ENCODE measurements at places on chromosomes 5 and 9. TPM values are rescaled to one million over a fixed set of nuclear protein-coding genes. Genes with fewer than 3 reads are reported as not detected.

- no peak for DNase-seq
Measured at GRCh38 chr5:136062366-136063274, 33.8 kb downstream of the TGFBI start.

The NEUROG1 gene
- not detected for total RNA-seq

- DNase-seq = no peak
Measured at GRCh38 chr9:86713470-86713869, 233.8 kb downstream of the GAS1 start.

The ANKRD31 gene
- 0.11 TPM for total RNA-seq

The DAB2IP gene
- 54.0 TPM for total RNA-seq

DNA sequence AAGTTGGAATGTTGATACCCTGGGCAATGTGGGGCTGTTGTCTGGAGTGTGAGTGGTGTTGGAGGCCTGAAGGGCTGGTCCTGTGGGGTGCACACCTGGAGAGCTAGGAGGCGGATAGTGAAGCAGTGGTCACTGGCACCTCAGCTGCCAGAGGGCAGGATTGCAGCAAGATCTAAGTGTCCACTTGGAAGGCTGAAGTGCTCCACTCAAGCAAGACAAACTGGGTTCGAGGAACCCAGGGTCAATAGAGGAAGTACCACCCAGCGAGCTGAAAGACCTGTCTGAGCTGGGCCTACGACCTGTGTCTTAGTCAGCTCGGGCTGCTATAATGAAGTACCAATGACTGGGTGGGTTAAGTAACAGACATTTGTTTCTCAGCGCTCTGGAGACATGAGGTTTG lies 39.7 kb upstream of the TJP2 start:
- no peak for DNase-seq

The C7 gene
- 287 TPM for total RNA-seq

The TTC23L gene
- total RNA-seq = 0.66 TPM

The SLC36A3 gene
- not detected for total RNA-seq

GRCh38 chr5:163459462-163459818 lies 462 bp downstream of the NUDCD2 start:
- DNase-seq = no peak

The TRAF2 gene
- 5.4 TPM for total RNA-seq

The RIGI gene
- 4.4 TPM for total RNA-seq

DNA sequence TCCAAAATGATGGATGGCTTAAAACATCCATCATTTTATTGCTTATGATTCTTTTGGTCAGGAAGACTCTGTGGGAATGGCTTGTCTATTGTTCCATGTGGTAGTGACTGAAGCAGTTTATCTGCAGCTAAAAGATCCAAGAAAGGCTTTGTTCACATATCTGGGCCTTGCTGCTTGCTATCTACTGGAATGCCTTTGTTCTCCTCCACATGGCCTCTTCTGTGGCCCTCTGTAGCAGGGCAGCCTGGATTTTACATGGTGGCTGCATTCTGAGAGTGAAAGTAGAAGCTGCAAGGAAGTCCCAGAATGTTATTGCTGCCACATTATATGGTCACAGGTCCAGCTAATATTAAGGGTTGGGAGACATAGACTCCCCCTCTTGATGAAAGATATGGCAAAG lies 35.1 kb downstream of the DMXL1 start:
- no peak for DNase-seq

GRCh38 chr5:142478113-142478512 lies 153.3 kb upstream of the SPRY4 start:
- DNase-seq = no peak

DNA sequence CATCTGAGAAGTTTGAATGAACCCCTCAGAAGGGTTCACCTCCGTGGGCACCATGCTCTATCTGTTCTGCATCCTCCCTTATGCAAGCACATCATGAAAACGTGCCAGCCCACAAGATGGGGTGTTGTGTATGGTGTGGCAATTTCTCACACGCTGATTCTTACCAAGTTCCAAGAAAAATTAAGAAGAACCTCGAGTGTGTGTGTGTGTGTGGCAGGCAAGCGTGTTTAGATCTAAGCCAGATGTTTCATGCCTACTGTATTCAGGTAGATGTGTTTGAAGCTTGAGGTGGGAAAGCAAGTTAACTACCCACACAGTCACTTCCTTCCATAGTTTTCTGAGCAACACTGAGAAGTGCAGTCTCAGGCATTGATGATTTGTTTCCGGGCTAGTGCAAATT lies 77.7 kb upstream of the GNA14 start:
- DNase-seq = no peak

GRCh38 chr9:98861781-98862504 lies 54.5 kb downstream of the GALNT12 start:
- no peak for DNase-seq

DNA sequence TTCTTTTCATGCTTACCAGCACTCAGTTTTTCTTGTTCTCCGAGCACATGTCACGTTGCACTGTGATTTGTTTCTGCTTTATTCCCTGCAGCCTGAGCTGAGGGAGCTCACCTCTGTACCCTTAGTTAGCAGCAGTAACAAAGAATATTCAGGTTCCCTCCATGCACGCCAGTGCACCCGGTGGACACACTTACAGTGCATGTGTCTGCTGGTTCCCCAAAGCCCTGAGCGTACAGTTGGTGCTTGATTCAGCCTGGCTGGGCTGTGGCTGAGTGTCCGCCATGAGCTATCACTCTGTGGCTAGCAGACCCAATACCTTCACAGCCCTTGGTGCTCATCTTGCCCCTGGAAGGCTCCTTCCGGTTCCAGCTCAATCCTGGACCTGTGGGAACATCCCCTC lies 93.5 kb downstream of the MVB12B start:
- DNase-seq = no peak

DNA sequence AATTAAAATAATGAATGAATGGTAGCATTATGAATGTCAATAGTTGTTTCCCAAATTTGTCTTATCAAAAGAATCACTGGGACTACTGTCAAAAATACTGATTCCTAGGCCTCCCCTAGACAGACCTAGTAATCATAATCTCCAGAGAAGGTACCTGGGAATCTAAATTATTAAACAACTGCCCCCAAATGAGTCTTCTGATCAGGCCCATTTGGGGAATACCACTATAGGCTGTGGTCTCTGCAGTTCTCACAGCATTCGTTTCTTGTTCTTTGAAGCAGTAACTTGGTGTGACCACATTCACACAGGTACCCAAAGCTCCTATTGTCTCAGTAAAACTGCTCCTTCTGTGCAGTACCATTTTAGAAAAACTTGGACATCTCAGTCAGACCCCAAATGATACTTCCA lies 230.9 kb downstream of the PIK3R1 start:
- DNase-seq = no peak

DNA sequence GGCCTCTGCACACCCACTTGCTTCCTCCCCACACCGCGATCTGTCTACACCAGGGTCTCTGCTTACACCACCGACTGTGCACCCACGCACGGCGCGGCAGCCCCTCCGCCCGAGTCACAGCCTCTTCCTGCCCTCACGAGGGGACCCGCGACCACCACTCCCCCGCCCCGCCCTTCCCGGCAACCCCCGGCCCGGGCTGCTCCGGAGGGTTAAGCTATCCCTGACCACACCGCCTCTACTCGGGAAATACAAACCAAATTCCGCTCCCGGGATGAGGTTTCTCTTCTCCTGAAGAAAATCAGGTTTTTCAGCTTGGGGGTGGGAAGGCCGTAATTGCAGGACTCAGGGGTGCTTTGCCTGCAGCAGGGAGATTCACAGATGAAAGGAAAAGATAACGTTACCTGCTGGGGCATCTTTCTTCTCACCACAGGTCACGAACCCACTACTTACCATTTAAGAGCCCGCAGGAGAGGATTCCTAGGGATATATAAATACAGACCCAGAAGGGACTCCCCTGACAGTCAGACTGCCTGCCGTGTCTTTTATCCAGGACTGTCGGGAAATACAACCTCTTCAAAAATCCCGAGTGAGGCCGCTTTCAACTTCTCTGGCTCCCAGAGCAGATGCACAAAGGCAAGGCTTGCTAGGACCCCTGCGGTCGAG lies 63.5 kb downstream of the ROR2 start:
- DNase-seq = no peak

GRCh38 chr9:89915187-89915586 lies 310.4 kb downstream of the GADD45G start:
- DNase-seq = no peak

DNA sequence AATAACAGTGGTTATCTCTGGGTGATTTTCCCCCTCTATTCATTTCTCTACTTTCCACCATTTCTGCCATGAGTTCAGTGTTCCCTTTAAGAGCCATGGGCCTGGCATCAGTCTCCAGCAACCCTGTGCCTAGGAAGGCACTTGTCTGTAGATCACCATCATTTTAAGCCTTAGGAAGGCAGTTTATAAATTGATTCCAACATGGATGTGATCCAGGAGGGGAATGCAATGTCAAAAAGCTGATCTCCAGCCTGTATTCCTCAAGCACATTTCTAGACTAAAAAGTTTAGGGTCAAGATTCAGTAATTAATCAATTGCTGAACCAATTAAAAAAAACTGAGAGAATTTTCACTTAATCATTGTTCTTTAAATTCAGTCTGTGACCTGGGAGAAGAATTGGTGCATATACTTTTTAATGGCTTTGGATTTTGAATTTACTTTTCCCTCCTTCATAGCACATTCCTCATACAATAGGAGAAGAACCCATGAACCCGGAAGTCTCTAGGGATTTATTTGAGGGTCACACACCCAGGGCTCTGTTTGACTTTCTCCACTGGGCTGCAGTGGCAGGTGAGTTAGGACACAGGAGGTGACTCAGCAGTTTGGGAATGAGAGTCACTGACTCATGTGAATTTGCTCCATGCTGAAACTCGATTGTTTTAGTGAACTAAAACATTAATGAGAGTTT lies 6.1 kb upstream of the ERMP1 start:
- DNase-seq = no peak

The WWC1 gene
- 1.3 TPM for total RNA-seq

DNA sequence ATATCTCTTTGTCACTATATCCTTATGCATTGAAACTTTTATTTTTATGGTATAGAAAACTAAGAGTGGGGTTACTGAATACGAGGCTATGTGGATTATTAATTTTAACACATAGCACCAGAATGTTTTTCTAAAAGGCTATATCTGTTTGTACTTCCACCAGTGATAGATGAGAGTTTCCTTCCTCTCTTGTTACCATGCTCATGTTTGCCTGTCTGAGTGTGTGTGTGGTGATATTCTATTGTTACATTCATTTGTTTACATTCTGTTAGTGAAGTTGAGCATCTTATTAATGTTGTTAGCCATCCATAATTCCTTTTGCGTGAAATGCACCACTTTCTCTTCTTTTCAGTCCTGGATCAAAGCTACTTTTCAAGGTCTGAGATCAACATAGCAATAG lies 54.1 kb upstream of the ALDH1A1 start:
- DNase-seq = no peak

GRCh38 chr9:109422641-109423040 lies 75.5 kb downstream of the PTPN3 start:
- DNase-seq = no peak

Measured in heart right ventricle (tissue), 16 donors.